ENCODE measurements at places on chromosomes 6 and 20.

DNA sequence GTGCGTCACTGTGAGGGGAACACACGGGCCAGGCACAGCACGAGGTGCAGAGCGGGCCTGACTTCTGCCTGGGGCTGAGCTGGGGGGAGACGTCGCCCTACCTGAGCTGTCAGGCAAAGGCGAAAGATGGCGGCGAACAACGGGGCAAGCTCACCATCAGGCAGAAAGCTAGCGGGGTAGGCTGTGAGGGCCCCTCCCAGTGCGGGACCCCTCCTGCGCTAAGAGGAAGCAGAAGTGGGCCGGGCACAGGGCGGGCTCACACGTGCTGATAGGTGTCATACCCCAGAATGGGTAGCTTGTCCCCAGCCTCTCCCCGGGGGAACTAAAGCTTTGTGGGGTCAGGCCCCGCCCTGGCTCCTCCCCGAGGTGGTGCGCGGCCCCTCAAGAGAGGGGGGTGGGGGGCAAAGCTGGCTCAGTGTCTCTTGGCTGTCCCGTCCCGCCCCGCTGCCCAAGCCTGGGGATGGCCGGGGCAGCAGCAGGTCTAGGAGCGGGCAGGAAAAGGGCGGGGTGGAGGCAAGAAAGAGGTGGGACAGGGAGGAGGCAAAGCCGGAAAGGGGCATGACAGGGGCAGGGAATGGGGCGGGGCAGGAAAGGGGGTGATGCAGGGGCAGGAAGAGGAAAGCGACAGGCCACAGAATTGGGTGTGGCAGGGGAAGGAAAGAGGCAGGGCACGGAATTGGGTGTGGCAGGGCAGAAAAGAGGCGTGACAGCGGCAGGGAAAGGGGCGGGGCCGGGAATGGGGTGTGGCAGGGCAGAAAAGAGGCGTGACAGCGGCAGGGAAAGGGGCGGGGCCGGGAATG, 14.7 kb downstream of the UCKL1 start:
- DNase-seq, result no peak

DNA sequence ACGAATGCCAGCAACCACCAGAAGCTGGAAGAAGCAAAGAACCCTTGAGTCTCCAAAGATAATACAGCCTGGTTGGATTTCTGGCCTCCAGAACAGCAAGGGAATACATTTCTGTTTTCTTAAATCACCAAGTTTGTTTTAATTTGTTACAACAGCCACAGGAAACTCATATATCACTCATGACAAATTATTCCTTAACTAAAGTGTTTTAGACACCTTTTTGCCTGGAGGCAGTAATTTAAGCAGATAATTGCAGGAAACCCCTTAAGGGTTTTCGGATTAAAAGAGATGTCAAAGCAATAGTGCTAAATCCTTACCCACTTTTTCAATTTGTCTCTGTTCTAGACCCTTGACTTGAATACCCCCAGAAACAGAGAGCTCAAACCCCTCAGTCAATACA, 1050.0 kb downstream of the EPHA7 start:
- DNase-seq, result no peak

- DNase-seq, result no peak
Measured at GRCh38 chr6:137761487-137761886, 105.6 kb upstream of the TNFAIP3 start.

DNA sequence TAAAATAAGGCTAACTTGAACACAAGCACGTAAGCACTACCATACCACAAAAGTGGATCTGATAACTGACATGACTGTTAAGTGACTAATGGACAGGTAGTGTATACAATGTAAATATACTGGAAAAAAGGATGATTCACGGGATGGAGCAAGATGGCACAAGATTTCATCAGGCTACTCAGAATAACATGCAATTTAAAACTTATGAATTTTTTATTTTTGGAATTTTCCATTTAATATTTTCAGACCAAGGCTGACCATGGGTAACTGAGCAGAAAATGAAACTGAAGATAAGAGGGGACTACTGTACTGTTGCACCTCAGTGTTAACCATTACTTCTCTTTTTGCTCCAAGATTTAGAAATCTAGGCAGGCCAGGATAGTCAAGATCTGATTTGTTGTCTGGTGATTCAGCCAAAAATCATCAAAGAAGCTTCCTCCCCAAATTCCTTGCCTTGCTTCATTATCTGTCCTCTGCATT, 45.4 kb downstream of the TPBG start:
- DNase-seq, result no peak

DNA sequence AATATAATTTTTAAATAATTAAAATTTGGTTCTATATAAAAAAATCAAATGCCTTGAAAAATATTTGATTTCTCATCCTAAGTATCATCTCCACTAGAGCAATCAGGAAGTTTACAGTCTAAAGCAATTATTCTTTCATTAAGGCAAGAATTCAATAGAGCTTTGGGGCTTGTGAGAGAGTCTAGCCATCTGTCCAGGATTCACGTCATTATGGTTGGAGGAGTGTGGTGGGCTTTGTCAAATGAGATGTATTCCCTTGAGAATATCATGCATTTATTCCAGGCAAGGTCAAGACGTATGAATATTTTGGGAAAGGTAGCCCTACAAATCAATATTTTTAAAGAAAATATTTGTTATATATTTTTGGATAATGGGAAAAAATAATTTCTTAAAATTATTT, 132.4 kb downstream of the ELOVL4 start:
- no peak for DNase-seq

DNA sequence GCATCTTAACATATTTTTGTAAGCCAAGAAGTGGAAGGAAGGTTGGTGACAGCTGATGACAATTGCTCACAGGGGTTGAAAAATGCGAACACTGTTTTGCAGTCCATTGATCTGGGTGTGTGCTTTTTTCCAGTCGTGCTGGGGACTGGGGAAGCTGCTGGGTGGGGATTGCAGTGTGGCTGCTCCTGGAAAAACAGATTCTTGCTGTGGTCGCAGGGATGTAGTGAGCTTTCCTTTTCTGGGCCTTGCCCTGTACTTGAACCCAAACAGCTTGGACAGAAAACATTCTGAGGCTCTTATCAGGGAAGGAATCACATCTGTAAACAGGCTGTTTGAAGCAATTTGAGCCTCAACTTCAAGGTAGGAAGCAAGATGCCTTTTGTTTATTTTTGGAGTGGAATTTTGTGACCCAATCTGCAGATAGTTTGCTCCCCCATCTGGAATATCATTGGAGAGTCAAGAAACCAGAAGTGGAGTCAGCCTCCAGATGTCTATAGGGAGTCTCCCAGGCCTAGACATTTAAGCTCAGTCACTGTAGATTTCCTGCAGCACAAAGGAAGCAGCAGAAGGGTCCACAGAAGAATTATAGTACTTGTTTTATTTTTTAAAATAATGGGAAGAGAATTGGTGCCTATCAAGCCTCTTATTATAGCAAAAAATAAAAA, 279.2 kb upstream of the FERMT1 start:
- no peak for DNase-seq

GRCh38 chr20:57147185-57147584, 119.3 kb downstream of the BMP7 start:
- peak; percentile 9 for DNase-seq

DNA sequence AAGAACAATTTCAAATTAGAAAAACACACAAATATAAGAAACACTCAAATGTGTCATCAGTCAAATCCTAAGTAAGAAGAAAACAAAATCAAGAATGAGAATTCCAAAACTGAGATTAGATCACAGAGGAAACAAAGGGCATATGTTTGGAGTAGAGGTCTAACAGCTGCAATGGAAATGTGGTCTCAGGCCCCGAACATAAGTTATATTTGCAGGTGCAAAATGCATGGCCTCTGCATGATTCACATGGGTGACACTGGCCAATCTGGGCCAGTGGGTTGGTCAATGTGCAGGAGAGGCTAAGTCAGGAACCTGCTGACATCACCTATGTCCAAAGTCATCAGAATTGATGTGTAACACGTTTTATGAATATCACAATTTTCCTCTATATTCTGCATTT, 108.5 kb upstream of the MAP7 start:
- no peak for DNase-seq

GRCh38 chr6:125534430-125535263, 214.8 kb upstream of the HEY2 start:
- no peak for DNase-seq

GRCh38 chr6:75735491-75736186, 13.4 kb upstream of the MYO6 start:
- no peak for DNase-seq

DNA sequence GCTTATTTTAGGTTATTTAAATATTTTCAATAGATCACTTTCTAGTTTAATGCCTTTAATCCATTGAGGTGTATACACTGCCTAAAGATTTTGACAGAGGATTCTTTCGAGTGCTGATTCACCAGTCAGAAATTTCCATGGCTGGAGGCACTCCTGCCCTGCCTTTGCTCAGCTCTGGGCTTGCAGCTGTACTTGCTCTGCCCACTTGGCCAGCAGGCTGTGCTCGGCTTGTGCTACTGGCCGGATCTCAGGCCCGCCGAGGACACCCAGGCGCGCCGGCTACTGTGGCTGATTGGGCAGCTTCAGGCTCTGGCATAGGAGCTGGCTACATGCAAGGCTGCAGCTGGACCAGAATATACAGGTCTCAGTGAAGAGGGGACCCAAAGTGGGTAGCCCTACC, 675.1 kb upstream of the MMS22L start:
- DNase-seq, result no peak

- DNase-seq, result no peak
Measured at GRCh38 chr6:53236241-53236640, 87.6 kb upstream of the GCM1 start.

DNA sequence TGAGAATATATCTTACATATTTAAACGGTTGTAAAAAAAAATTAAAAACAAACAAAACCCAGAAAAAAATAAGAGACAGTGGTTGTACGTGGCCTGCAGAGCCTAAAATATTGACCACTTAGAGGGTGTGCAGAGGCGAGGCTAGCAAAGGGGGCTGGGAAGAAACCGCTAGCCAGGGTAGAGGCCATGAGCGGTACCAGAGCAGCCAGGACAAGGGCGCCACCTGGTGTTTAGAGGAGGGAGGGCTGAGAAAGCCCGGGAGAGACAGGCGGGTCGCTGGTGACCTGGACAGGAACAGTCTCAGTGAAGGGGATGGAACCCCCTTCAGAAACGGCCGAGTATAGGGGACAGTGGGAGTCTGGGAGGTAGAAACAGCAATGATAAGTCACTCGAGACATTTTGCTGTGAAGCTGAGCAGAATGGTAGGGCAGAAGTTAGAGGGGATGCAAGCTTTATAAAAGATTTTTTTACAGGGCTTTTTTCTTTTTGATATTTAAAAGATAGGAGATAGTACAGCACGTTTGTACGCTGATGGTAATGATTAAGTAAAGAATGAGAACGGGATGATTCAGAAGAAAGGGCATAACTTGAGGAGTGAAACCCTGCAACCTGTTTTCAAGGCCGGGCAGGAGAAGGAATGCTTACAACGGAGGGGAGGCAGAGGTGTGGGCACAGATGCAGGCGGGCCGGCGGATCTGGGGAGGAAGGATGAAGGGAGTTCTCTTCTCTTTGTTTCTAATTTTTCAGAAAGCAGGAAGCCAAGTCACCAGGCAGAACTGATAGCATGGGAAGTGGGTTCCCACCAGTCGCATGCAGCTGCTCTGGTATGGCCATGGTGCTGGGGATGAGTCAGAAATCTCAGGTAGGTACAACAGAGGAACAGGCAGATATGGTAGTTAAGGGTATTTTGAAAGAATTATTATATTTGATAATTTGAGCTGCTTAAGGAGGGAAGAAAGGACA, 76.2 kb downstream of the FAM229B start:
- DNase-seq, result peak; percentile 56

- DNase-seq, result no peak
Measured at GRCh38 chr6:7684076-7684475, 41.8 kb upstream of the BMP6 start.
